ENCODE measurements at places on chromosomes 1 and 21.

DNA sequence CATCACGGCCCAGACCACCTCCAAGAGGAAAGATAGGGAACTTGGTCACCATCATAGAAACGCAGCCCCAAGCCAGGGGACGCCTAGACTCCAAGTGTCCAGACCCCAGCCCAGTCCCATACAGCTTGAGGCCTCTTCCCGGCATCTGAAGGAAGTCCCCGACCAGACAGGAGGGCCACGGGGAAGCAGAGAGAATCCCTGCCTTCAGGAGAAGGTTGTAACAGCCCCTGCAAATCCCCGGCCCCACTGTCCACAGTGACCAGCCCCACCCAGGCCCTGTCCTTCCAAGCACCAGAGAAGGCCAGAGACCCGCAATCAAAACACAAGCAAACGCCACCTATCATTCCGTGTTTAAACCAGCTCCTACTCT is 1.7 kb downstream of the SLC19A1 start:
- no peak for DNase-seq

- peak; percentile 75 for DNase-seq
These were observed 63.4 kb upstream of the L1TD1 start for GRCh38 chr1:62131093-62131725.

DNA sequence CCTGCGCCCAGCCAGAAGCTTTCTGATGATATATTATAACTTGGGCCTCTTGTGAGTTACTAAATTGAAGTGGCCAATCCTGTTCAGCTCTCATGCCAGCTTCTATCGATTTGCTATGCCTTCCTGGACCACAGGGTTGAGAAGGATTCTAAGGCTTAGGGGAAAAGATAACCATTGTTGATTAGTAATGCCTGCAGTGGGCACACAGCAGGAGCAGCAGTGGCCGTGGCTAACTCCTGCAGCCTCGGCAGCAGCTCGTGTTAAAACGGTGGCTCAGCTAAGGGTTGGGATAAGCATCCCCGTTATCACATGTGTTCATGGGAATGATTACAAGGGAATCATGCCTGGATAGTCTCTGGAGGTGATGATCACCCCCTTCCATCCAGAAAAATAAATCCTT is 20.5 kb upstream of the KCNE2 start:
- DNase-seq, result no peak

- DNase-seq, result no peak
These were observed 125.4 kb downstream of the TBX15 start for GRCh38 chr1:118862755-118863154.

GRCh38 chr1:204826970-204827369 is 43.7 kb upstream of the NFASC start:
- DNase-seq, result peak; percentile 70

- DNase-seq, result peak; percentile 78
These were observed 40.4 kb downstream of the KIAA0040 start for GRCh38 chr1:175152006-175152652.
